ENCODE measurements at places on chromosomes 6 and 20. TPM values are rescaled to one million over a fixed set of nuclear protein-coding genes. Genes with fewer than 3 reads are reported as not detected.

DNA sequence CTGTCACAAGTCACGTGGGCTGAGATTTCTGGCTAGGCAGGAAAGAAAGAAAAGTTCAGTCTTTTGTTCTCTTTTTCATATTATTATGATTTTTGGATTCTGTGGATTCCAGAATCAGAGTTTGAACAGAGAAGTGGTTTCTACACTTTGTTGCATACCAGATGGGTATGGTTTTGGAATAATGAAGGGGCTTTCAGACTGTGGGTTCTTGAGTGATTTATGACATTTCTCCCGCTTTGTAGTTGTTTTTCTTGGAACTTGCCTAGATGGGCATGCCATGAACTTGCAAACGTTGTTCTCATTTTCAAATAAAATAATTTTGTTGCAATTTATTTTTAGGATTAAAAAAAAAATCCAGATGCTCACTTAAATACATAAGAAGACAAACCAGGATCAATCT lies 34.4 kb downstream of the CBFA2T2 start:
- no peak for DNase-seq

DNA sequence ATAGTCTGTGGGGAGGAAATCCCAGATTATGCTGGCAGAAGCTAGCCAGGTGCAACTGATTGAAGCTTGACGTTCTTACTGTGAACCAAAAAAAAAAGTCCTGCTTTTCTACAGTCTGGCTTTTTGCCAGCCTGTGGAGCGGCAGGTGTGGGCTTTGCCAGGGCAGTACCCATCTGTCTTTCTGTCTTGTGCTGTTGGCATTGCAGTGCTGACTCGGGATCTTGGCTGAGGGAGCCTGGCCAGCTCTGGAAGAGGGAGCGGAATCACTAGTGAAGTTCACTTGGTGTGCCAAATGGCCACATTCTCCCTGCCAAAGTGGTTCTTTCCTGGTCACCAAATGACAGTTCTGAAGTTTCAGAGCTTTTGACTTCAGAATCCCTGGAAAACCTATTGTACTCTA lies 5.0 kb downstream of the KIF3B start:
- DNase-seq, result no peak

The PERP gene
- total RNA-seq, result 47.8 TPM

GRCh38 chr20:31751126-31751525 lies 12.0 kb downstream of the TPX2 start:
- no peak for DNase-seq

DNA sequence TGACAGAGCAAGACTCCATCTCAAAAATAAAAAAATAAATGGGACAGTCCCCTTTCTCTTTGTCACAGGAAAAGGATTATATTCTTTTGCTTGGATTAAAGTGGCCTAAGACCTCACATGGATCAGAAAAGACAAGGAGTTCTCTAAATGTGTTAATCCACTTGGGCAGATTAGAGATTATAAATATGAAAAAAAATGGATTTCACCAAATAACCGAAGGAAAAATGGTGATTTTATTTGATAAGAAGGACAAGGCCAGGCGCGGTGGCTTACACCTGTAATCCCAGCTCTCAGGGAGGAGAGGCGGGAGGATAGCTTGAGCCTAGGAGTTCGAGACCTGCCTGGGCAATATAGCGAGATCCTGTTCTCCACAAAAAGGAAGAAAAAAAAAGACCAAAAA lies 21.8 kb downstream of the SAMHD1 start:
- no peak for DNase-seq

The DACT2 gene
- total RNA-seq, result not detected

The RIPOR3 gene
- 0.14 TPM for total RNA-seq

The RAD21L1 gene
- not detected for total RNA-seq

DNA sequence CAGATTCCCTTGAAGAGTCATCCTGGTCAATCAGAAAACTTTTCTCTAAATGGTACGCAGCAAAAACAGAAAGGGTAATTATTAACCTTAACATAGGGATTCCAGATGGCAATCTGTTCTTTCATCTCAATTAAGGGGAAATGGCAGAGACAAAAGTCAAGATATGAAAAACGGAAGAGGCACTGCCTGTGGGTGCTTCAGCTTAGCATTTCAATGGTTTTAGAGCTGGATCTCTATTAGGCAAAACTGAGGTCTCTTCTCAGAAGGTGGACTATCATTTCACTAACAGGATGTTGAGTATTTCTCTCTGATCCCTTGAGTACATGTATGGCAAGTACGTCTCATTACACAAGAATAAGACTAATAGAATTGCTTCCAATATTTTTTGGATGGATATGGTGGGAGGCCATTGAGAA lies 296.9 kb downstream of the HIVEP2 start:
- DNase-seq, result no peak

The SAMD5 gene
- total RNA-seq, result 2.1 TPM

The CTCFL gene
- total RNA-seq, result not detected

DNA sequence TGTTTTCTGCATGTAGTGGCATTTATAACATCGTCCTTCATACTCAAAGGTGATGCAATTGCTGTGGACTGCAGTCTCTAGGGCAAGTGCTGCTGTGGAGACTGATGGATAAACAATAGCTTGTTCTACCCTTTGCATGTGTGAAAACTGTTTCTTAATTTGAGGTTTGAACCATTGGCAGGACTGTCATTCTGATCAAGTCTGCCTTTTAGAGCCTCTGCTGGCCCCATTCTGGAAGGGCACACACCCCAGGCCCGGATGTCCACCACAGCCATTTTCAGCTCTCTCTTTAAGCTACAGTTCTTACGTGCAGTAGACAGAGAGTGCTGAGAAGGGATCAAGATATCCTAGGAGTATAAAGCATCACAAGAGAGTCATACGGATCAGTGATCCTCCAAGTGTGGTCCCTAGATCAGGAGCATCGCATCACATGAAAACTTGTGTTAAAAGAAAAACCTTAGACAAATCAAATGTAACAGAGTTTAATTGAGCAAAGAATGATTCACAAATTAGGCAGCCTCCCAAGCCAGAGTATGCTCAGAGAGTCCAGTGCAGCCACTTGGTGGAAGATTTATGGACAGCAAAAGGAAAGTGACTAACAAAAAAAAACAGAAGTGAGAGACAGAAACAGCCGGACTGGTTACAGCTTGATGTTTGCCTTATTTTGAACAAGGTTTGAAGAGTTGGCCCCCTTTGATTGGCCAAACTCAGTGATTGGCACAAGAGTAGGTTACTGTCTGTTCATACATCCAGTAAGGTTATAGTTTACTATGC lies 52.0 kb downstream of the FRK start:
- DNase-seq, result peak; percentile 31

GRCh38 chr6:68211242-68211795 lies 423.8 kb upstream of the ADGRB3 start:
- no peak for DNase-seq

GRCh38 chr6:123515715-123516114 lies 121.0 kb downstream of the TRDN start:
- no peak for DNase-seq

The PROKR2 gene
- not detected for total RNA-seq

DNA sequence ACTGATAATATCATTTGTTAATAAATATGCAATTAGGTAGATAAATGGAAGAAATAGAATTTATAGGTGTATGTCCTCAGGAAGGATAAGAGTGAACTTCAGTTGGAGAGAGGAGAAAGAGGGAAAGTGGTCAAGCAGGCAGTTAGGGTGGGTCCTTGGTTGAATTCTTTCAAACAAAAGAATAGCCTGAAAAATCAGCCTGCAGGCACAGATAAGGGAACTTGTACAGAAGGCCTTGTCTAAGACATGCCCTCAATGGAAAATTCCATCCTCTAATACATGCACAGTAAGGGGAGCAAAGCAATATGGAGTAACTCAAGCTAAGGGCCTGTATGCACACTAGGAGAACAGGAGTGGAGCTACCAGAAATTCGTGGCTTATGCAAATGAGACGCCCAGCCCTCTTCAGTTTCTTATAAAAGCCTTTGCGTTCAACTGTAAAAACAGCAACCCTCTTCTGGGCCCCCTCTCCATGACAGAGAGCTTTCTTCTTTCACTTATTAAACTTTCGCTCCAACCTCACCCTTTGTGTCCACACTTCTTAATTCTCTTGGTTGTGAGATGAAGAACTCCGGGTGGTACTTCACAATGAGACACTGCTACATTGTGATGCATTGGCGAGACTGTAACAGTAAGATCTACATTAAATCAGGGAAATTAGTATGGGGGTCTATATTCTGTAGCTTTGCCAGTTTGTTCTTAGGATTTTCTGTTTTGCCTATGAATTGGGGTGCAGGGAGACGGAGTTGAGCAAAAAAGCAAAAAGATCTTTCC lies 147.0 kb downstream of the HS3ST5 start:
- DNase-seq, result no peak

The RFX6 gene
- total RNA-seq, result not detected

DNA sequence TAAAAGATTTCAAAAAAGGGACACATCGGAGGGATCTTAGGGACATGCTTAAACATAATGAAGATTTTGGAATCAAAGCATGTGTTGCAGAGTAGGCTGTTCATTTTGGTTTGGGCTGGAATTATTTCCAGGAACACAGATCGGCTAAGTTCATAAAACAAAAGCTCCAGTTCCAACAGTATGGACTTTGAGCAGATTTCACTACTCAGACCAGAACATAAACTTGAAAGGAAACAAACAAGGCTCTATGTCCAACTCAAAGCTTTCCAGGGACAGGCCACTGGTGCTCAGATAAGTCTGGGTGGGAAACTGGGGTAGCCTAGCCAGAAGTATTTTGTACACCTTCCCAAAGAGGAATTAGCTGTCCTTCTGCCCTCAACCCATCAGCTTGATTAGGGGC lies 51.2 kb upstream of the GMPR start:
- DNase-seq, result no peak

DNA sequence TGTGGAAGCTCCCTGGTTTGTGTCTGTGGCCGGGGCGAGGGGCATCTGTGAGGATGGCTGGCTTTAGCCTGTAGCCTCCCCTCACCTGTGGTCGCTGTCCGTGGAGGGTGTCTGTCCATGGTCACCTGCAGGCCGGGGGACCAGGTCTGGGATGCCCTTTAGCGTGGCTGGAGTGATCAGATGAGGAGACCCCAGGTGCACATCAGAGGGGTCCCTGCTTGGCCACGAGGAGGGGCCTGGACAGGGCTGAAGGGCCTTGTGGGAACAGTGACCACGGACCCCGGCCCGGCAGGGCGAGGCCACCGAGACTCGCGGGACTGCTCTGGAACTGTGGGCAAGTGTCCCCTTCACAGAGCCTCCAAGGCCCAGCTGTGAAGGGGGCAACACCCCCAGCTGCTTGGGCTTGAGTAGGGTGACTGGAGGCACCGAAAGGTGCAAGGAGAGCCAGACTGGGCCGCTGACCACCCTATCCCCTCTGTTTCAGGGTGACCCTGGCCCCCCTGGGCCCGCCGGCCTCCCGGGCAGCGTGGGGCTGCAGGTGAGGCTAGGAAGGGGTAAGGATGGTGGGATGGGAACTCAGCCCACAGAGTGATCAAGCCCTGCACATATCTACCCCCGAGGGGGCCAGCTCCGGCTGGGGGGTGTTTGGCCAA lies 8.6 kb downstream of the COL9A3 start:
- DNase-seq, result no peak

The EEF1A2 gene
- 233 TPM for total RNA-seq

- DNase-seq, result no peak
Measured at GRCh38 chr6:134074151-134075055, 22.0 kb upstream of the SLC2A12 start.

The RSPO3 gene
- total RNA-seq, result not detected

- DNase-seq, result peak; percentile 9
Measured at GRCh38 chr20:17314264-17314663, 87.4 kb downstream of the PCSK2 start.

GRCh38 chr6:48628316-48628715 lies 517.3 kb upstream of the PTCHD4 start:
- DNase-seq, result no peak

The FAM83B gene
- total RNA-seq, result not detected

GRCh38 chr20:59629141-59630045 lies 25.1 kb downstream of the PHACTR3 start:
- no peak for DNase-seq

DNA sequence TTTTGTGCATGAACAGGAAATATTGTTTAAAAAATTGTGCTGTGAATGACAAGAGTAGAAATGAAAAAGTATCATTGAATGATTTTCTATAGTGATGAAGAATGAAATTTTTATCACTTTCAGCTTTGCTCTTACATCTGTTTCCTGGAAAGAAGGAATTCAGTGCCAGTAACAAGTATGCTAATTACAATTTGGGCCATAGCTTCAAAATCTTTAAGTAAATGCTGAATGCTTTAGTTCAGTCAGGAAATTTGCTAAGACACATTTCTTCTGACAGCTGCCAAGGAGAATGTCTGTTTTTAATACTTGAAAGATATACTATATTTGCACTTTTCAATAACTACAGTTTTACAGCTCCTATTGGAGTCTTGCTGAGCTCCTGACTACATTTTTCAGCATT lies 203.7 kb upstream of the RSPO3 start:
- no peak for DNase-seq

The SLC22A1 gene
- not detected for total RNA-seq

The TNFRSF6B gene
- 0.39 TPM for total RNA-seq

- DNase-seq, result no peak
Measured at GRCh38 chr6:28135393-28135792, 6.3 kb upstream of the ZKSCAN8 start.

- DNase-seq, result no peak
Measured at GRCh38 chr6:105550955-105551620, 148.2 kb upstream of the PREP start.

The ESR1 gene
- total RNA-seq, result not detected

- no peak for DNase-seq
Measured at GRCh38 chr20:56968376-56969048, 297.9 kb downstream of the BMP7 start.

DNA sequence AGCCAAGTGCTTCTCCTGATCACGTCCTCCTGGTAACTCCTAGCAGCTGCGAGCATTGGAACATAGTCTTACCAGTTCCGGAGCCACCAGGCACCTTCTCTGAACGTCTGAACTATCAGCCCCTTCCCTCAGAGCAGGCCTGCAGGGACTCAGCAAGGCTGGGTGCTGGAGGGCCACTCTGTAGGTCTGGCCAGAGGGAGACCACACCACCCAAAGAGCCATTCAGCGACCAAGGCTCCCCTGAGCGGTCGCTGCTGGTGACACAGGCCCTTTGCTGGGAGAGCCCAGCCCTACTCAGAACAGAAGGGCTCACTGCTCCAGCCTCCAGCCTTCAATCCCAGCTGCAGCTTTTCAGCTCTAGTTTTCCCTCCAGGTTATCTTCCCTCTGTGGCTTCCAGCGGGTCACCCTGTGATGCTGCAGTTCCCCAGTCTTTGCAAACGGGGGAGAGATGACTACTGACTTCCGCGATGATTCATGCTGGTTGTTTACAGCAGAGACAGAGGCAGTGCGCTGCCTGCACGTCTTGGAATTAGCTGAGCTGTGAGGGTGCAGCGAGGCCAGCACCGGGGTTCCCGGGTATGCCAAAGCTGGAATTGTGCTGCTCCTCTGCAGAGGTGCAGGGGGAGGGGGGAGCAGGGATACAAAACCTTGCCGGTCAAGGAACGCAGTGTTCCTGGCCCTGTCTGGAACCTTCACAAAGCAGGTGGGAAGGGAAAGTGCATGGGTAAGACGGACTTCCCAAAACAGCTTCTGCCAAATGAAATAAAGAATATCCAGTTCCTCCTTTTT lies 161.4 kb downstream of the LY86 start:
- peak; percentile 92 for DNase-seq

GRCh38 chr6:134178161-134179044 lies 126.0 kb upstream of the SLC2A12 start:
- peak; percentile 86 for DNase-seq
